ENCODE measurements at places on chromosomes 2 and 18. TPM values are rescaled to one million over a fixed set of nuclear protein-coding genes. Genes with fewer than 3 reads are reported as not detected.

GPR55 gene
- 8.9 TPM for total RNA-seq

DNA sequence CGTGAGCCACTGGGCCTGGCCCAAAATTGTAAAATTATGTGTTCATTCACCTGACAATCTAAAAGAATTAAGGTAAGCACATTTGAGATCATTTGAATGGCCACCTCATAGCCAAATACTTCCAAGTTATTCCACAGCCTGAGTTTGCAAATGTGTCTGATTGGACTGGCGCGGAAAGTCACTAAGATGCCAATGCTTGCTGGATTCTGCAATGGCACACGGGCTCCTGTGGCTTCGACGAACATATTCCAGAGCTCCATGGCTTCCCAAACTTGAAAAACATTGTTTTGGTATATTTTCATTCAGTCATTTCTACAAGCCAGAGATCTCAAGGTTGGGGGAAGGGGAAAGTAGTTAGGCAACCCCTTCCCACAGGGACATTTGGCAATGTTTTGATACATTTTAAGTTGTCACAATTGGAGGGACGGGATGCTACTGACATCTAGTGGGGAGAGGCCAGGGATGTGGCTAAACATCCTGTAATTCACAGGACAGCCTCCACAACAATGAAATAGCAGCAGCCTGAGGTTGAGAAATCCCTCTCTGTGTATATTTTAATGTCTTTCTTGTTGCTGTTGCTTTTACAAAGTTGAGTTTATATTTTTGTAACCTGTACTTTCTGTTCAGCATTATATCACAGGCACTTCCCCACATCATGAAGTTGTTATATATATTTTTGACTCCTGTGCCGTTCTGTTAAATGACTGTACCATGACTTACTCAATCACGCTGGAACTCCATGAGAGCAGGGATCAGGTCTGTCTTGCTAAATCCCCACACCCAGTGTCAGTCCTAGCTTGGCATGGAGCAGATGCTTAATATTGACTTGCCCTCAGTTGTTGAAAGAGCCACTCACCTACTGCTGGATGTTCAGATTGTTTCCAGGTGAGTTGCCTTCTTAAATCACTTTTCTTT lies 56.9 kb downstream of the COL4A4 start:
- DNase-seq = no peak

- DNase-seq = no peak
These were observed 21.2 kb downstream of the RBM43 start for GRCh38 chr2:151240433-151240832.

GRCh38 chr2:3433776-3434400 lies 54.4 kb downstream of the TRAPPC12 start:
- no peak for DNase-seq

DNA sequence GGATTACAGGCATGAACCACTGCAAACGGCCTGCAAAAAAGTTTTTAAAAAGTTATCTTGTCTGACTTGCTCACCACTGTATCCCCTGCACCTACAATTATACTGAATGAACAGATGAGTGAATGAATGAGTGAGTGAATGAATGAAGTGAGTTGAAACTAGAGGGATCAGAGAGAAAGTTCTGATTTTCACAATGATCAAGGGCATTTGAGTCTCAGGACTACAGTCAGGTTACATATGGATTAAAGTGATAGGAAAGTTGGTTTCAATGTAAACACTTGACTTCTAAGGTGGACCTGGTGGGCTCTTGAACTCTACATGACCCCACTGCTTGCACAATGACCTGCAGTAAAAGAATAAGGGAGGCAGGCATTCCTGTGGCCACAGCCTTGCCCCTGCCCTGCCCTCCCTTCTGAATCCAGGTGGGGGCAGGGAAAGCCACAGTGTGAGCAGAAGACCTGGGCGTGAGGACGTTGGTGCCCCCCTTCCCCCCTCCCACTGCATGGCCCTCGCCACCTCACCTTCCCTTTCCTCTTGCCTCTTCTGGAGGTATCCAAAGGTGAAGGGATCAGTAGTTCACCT lies 10.7 kb downstream of the C2orf80 start:
- no peak for DNase-seq

DNA sequence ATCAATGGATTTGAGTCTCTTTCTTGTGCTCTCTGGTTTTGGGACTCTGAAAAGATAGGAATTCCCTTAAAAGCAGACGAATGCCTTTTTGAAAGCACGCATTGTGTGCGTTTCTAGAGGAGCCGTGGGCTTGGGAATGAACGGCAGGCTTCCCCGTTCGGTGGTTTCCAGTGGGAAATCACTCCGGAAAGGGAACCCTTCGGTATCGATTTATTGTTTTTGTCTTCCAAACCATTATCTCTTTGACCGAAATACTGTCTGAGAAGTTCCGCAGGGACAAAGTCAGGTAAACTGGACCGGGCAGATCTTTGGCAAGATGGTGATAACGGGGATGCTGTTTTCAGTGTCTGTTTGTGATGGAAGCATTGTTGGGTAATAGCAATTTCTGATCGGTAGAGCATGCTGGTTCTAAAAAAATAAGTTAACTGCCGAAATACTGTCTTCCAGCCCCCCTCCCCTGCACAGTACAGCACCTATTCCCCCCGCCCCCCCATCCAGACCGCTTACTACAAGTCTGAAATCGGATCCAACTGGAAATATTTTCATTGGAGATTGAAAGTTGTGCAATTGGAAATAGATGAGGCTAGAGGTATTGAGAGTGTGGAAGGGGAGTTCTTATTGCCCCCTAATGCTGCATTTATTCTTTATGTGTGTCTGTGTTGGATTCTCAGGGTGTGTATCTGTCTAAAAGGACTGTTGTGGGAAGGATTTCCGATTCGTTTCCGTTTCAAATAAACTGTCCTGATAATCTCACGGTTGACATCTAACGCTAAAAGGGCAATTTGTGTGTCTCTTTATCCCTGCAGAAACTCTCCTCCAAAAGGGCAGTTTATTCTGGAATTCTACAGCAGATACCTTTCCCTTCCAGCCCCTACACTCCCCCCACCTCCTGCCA lies 635 bp downstream of the SETBP1 start:
- no peak for DNase-seq
